ENCODE measurements at places on chromosomes 13 and 19.

DNA sequence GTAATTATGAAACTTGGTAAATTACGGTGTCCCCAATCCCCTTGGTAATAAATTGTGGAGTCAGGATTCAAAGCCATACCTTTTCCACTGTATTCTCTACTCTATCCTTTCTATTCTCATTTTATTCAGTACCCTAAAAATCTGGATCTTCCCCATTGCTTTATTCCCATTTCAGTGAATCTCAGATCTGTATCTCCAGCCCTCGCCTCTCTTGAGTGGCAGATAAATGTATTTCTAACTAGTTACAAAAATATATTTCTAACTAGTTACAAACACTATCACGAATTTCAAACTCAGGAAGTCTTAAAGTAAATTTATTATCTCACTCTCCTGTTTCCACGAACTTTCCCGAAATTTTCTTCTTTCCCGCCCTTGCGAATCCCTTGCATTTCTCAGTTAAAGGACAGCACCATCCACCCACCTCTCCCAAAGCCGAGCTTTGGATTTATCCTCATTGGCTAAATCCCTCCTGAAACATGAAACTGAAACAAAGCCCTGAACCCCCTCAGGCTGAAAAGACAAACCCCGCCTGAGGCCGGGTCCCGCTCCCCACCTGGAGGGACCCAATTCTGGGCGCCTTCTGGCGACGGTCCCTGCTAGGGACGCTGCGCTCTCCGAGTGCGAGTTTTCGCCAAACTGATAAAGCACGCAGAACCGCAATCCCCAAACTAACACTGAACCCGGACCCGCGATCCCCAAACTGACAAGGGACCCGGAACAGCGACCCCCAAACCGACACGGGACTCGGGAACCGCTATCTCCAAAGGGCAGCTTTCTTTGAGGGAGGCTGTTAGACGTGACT lies 164.3 kb upstream of the PABPC3 start:
- DNase-seq, result no peak

- no peak for DNase-seq
Observed at GRCh38 chr19:750640-751423, at the start of gene MISP. Gene MISP (plus strand): TSS chr19:751112. CDS start chr19:756947, 5,835 bp downstream.

DNA sequence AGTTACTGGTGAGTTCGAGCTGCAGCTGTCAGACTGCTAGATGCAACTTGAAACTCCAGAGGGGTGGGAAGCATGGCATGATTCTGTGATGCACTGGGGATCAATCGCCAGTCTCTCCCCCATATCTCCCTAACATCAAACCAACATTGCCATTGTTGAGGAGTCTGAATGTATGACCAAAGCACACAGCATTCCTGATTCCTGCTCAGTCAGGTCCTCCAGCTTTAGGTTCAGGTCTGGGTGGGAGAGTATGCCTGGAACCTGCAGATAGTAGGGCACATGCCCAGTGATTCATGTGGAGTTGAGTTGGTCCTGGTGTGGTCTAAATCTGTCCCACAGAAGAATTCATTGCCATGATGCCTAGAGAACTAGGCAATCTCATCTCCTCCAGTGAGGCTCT lies 269.1 kb downstream of the GPC5 start:
- no peak for DNase-seq

GRCh38 chr13:34300559-34300958 lies 482.6 kb downstream of the RFC3 start:
- DNase-seq, result no peak

GRCh38 chr19:18392926-18393325 lies 4.5 kb downstream of the LRRC25 start:
- no peak for DNase-seq

DNA sequence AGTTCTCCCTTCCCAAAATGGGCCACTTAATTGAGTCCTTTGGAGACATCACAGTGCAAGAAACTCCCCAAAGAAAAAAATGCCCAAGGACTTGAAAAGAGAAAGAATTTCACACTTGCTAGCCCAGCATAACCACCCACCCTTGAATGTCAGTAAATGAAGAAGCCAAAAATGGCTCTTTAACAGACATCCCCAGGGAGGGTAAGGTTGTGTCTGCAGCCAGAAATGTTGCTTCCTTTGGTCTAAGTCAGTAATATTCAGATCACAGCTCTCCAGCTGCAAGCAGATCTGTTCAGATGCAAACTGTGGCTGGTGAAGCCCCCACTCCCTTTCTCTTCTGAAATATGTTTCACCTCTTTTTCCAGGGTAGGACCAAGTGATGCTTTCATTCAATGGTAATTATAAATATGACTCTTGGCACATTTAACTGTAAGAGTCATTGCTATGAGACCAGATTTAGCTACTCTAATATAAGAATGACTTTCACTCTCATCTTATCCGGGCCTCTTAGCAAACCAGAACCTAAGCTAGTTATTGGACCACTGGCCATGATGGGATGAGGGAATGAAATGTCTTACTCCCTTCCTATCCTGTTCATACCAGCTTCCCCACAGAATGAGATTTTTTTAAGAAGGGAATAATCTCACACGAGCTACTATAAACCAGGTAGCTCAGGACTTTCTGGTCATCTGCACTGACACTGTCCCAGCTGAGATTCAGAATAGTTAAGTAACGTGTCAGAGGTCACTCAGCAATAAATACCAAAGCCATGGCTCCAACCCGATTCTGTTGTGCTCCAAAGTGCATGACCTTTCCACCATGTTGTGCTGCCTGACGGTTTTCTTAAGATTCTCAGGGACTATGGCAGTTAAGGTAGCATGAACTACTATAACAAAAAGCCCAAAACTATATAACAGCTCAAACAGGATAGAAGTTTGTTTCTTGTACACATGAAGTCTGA lies 234.1 kb downstream of the FOXO1 start:
- no peak for DNase-seq

- DNase-seq, result no peak
Observed at GRCh38 chr13:102900193-102900608, 54.4 kb downstream of the ERCC5 start.

GRCh38 chr19:42422901-42423461 lies 4.2 kb downstream of the LIPE start:
- DNase-seq, result no peak

GRCh38 chr13:79447141-79447540 lies 33.8 kb upstream of the NDFIP2 start:
- DNase-seq, result no peak

GRCh38 chr13:112254900-112255299 lies 121.3 kb upstream of the SPACA7 start:
- peak; percentile 46 for DNase-seq

DNA sequence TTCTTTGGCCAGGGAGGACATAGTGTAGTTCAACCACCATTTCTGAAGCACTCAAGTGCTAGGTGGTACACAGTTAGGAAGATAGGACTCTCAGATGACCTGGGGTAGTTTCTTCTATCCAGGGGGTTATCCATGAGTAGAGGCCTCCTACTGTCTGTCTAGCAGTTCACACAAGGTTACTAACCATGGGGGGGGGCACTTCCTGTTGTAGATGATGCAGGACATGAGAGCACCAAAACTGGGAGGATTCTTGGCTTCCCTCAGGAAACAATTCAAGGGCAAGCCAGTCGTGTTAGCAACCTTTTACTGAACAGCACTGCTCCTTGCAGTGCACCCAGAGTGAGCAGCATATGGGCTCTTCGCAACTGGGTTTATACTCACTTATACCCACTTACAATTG lies 8.9 kb upstream of the TPP2 start:
- DNase-seq, result no peak

GRCh38 chr13:29857085-29857484 lies 6.7 kb upstream of the UBL3 start:
- DNase-seq, result no peak

DNA sequence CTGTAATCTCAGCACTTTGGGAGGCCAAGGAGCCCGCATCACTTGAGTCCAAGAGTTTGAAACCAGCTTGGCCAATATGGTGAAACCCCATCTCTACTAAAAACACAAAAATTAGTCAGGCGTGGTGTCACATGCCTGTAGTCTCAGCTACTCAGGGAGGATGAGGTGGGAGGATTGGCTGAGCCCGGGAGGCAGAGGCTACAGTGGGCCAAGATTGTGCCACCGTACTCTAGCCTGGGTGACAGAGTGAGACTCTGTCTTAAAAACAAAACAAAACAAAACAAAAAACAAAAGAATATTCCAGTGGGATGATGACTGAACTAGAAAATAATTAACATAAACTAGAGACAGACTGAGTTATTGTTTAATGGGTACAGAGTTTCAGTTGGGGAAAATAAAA lies 81.7 kb upstream of the ABCC4 start:
- DNase-seq, result no peak

DNA sequence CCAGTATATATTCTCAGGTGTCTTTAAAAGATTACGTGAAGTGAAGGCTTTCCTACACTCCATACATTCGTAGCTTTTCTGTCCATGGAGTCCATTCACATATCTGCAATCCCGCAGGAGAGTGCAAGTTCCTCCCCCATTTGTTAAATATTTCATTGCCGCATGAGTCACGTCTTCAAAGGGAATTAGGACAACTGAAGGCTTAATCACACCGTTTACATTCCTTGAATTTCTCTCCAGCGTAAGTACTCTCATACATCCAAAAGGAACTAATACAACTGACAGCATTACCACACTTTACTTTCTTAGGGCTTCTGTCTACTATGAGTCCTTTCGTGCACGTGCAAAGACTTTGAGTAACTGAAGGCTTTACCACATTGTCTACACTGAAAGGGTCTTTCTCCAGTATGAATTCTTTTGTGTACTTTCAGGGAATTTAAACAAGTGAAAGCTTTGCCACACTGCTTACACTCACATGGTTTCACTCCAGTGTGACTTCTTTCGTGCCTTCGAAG lies 29.0 kb upstream of the ZNF564 start:
- DNase-seq, result peak; percentile 1

- DNase-seq, result no peak
Observed at GRCh38 chr13:28585561-28585960, 73.4 kb upstream of the POMP start.

GRCh38 chr19:55632463-55632834 lies 8.1 kb upstream of the ZNF784 start:
- peak; percentile 93 for DNase-seq

DNA sequence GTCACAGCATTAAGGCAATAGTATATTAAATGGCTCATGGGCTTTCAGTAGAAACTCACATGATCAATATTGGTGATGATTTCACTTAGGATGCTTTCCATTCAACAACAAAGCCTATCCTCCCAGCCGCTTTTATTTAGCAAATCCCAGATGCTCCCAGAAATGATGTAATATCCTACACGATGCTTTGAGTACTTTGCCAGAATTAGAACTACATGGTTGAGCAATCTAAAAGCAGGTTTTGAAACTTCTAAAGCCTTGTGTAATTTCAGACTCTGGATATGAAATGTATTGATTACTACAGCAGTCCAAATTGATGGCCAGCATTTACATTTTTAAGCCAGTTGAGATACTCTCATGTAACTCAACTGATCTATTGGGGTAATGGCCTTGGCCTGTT lies 13.6 kb downstream of the DLEU7 start:
- no peak for DNase-seq

DNA sequence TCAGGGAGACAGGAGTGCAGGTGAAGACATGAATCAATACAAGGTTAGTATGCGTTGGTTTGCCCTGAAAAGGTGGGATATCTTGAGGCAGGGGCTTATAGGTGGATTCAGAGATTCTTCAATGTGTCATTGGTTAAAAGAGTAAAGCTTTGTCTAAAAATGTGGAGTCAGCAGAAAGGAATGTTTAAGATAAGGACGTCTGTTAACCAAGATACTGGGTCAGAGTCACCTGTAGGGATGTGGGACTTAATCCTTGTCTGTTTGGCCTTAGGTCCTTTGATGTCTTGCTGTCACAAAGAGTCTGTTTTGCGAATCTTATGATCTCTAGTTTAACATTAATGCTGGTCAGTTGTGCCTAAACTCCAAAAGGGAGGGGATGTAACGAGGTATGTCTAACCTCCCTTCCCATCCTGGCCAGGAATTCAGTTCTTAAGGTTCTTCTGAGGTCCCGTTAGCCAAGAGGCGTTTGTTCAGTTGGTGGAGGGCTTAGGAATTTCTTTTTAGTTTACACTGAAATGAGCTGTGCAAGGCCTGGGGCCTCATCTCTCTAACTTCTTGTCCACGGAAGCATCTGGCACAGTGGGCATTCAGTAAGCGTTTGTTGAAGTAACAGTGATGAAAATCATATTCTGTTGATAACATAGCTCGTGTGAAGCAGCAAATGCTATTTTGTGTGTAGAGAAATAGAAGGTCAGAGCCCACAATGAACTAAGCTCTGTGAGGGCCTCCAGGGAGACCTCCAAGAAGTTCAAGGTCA lies 96.2 kb upstream of the RNF113B start:
- DNase-seq, result no peak

DNA sequence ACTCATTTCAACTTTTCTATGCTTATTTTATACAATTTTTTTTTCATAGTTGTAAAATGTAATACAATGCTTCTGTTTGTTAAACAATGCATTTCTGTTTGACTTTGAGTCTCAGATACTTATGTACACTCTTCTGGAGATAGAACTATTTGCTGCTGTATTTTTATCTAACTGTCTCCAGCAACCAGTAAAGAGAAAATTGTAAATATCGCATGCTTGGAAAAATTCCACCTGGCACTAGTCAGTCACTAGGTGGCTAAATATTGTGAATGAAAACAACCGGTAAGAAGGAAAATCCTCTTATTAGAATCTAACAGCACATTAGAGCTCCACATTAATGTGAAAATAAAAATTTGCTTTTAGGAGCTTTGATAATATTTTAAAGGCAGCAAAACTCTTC lies 876.5 kb downstream of the PCDH9 start:
- no peak for DNase-seq

- no peak for DNase-seq
Observed at GRCh38 chr13:86932776-86933334, 738.3 kb upstream of the SLITRK5 start.

DNA sequence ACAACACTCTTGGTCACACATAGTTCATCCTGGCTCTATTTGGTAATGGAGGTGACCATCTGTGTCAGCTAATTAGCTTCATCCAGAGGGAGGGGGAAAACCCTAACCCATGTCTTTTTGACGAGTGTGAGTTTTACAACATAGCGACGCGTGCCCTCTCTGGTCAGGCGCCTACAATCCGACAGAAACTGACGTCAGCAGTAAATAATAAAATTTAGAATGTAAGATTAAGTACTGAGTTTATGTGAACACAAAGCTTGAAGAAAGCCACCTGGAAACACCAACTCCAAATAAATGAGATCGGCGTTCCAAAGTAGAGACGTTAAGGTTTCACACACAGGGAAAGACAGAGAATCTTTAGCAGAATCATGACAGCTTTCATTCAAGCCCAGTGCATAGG lies 1.8 kb upstream of the ZNF83 start:
- no peak for DNase-seq

DNA sequence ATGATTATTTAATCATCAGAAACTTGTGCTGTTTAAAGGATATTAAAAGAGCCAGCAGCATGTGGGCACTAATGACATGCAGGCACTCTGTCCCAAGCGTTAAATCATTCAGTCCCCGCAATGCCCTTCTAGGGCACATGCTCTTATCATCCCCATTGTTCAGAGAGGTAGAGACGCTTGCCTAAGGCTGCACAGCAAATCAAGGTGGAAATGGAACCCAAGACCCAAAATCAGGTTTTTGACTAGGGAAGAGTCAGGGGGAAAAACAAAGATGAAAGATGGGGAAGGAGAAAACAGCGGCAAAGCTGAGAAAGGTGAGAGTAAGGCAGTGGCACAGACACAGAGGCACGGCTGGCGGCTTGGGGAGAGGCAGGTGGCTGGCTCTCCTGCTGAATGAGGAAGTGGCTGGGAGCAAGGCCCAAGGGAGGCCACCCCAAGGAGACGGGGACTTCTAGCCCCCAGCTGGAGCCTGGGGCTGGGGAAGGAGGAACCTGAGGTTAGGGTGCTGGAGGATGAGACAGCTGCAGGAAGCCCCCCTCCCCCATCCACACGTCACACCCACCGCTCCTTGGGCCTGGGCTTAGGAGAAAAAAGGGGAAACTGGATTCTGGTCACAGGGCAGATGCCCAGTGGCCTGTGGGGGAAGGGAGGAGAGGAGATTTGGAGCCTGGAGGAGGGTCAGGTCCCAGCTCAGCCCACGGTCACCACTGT lies 1.0 kb upstream of the TYROBP start:
- no peak for DNase-seq

Measured in osteocyte (in vitro differentiated cells).